Fibroblast of gingiva (primary cell): ENCODE measurements at places on chromosomes 2 and 18.

GRCh38 chr2:143473820-143474219, 344.6 kb downstream of the ARHGAP15 start:
- no peak for DNase-seq

DNA sequence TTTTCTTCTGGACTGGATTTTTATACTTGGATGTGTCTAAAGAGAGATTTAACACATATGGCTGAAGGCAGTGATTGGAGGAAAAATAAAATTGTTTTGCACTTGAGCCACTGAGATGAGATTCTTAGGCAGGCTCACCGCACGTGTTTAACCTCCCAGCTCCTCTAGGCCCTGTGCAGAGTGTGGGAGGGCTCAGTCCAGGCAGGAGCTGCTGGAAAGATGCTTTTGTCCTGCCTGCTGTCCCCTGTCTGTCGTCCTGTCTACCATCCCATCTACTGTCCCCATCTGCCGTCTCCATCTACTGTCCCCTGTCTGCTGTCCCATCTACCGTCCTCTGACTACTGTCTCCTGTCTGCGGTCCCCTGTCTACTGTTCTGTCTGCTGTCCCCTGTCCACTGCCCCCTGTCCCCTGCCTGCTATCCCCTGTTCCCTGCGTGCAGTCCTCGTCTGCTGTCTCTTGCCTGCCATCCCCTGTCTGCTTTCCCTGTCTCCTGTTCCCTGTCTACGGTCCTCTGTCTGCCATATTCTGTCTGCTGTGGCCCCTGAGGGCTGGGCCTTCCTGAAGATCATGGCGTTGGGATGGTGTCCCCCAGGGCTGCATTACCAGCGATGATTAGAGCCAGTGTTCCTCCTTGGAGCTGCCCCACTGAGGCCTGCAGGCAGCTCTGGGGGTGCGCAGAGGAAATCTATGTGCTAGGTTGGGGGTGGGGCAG, 43.7 kb upstream of the HS6ST1 start:
- DNase-seq, result no peak

DNA sequence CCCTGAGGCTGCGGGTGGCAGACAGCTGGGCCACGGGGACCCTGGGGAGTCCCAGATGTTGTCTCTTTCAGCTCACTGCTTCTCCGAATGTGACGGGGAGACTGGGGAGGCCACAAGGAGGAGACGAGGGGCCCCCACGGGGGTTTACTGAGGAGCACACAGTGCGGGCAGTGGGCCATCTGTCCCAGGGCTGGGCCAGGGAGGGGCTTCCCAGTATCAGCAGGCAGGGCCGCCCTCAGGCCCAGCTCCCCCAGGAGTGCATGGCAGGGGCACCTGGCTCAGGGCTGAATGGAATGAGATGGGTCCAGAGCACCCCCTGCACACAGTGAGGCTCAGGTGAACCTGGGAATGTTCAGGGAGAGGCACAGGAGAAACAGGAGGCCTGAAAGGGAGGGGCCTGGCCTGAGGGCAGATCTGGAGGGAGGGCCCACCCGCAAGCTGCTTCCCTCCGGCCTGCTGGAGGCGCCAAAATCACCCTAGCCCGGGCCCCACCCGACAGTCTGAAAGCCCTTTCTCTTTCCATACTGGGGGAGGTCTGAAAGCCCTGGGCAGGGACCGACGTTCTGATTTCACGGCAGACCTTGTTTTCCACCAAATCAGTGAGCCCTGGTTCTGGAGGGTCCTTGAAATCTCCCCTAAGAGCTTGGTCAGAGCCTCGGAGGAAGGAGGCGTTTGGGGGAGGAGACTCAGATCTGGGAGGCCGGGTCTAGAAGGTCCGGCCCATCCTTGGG, 35.5 kb upstream of the PTMA start:
- DNase-seq, result peak; percentile 22

DNA sequence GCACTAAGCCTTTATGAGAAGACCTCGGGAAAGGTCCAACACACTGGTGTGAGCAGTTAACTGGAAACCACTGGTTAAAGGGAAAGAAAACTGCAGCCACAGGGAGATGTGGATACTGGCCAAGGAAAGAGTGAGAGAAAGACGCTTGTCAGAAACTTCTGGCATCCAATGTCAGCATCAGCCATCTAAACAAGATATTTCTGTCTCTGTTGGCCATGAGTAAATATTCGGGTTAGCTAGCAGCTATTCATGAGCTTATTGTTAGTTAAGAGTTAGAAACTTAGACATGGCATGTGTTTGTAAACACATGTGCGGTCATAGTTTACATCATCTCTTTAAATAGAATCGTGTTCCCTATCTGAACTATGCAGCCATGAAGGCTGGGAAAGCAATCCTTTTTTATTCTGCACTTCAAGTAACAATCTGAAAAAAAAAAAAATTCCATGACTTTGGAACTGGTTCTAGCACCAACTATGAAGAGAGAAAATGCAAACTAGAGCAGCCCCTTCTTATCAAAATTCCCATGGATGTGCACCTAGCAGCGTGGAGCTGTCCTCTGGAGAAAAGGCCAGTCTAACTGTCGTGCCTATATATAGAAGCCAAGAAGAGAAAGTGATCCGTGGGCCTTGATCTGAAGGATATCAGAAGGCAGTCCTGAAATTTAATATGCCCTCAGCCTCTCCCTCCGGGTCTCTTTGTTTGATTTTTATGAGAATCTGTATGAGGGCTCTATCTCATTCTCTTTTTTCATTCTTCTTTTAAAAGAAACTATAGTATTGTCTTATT, 84.0 kb upstream of the RFX8 start:
- DNase-seq, result peak; percentile 73

DNA sequence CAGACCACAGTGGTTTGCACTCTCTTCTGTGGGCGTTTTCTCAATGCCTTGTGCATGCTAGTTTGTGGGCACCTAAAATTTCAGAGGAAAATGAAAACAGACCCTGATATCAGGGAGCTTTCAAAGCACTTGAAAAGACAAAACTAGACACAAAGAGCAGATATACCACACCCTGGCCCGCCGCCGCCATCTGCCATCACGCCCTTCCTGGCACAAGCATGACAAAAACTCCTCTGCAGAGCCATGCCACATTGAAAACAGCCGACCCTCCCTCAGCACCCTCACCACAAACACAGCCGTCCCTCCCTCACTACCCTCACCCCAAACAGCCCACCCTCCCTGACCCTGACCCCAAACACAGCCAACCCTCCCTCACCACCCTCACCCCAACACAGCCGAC, 84.8 kb upstream of the RAB6C start:
- DNase-seq, result no peak

DNA sequence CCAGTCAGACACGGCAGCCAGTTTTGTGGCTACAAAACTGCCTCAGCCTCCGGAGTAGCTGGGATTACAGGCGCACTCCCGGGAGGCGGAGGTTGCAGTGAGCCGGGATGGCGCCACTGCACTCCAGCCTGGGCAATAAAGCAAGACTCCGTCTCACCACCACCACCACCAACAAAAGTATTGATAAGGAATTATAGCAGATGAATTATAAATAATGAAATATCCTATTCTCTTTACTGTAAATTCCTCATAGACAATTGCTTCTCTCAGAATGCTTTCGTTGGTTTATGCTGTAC, 1.4 kb upstream of the FAM161A start:
- no peak for DNase-seq

DNA sequence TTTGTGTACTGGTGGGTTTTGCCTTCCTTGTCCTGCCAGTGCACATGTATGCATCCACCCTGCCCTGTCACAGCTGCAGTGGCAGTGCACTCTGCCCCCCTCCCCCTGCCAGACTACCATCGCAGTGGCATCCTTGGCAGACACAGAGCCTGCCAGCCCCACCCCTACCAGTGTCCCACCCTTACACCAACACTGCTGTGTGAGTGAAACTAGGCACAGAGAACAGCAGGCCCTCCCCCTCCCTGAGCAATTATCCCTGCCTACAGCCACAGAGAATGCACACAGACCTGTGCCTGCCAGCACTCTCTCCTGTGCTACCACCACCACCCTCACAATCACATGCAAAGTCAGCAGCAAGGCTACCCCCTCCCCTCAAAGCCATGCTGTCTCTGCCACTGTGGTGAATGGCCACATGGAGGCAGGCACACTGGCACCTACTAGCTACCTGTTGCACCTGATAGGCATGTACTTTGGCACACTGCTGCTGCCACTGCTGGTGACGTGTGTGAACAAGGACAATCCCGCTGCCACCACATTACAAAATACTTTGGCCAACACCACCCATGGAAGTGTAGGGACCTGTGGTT, 239.8 kb downstream of the CALCRL start:
- no peak for DNase-seq

DNA sequence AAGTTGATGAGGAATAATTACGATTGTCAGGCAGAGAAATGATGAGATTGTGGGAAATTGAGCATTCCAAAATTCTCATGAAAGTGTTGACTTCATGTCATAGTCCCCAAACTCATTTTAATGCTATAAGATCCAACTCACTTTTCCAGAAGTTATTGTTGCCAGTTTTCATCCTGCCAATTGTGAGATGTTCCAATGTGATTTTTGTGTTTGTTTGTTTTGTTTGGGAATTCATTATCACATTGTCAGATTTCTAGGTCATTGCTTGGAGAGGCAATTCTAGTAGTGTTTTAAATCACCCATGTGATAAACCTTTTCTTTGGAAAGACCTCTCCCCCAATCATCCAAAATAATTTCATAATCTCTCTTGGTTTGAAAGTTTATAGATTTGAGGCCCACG, 86.0 kb upstream of the ACVR2A start:
- no peak for DNase-seq

DNA sequence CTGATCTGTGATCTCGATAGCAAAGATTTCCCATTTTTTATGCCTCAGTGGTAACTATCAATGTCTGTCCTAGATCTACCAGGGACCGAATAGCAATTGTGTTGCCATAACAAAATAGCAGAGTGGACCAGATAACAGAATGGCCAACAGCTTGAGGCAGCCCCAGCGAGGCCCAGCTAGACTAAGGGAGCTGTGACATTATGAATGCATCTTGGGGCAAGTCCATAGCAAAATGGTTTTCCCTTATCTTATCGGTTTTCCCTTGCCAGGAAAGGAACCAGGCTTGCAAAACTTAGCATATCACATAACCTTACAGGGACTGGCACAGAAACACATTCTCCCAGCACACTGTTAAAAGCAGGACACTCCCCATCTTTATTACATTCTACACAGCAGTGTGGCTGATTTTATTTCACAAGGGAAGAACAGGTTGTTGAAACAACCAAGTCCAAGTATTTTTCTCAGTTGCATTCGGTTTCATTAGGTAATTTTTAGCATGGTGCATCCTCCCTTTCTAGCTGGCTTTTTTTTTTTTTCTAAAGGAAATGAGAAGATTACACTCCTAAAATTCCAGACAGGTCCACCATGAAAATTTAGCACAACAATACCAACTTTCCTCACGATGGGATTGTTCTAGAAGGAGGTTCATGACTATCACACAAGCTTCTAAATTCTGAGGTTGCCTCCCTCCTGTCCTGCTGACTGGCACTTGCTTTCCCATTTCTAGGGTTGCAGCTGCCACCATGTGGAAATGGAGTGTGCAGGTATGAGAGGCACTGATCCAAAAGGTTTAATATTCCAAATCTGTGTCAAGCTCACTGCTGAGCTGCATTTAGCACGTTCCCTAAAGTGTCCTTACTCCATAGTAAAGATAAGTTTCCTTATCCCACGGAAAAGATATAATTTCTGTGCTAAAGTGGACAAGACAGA, 97.0 kb upstream of the SLC35G4 start:
- peak; percentile 21 for DNase-seq

DNA sequence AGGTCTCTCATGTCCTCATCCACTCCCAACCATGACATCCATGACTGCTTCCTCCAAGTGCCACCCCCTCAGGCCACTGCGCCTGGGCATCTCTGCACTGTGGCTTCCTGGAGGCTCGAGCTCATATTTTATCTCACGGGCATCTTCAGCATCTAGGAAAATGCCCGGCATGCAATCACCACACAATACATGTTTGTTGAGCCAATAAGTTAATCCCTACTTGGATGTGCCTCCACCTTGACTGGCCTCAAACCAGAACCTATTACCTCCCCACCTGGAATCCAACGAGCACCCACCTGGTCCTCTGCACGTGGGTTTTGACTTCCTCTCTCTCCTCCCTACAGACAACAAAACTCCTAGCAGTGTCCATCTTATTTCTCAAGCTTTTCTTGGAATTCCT, 198.9 kb upstream of the REV1 start:
- DNase-seq, result no peak

GRCh38 chr18:8928847-8929780, 173.4 kb upstream of the NDUFV2 start:
- DNase-seq, result peak; percentile 40

GRCh38 chr2:44768438-44769236, 172.9 kb upstream of the SIX3 start:
- DNase-seq, result no peak

DNA sequence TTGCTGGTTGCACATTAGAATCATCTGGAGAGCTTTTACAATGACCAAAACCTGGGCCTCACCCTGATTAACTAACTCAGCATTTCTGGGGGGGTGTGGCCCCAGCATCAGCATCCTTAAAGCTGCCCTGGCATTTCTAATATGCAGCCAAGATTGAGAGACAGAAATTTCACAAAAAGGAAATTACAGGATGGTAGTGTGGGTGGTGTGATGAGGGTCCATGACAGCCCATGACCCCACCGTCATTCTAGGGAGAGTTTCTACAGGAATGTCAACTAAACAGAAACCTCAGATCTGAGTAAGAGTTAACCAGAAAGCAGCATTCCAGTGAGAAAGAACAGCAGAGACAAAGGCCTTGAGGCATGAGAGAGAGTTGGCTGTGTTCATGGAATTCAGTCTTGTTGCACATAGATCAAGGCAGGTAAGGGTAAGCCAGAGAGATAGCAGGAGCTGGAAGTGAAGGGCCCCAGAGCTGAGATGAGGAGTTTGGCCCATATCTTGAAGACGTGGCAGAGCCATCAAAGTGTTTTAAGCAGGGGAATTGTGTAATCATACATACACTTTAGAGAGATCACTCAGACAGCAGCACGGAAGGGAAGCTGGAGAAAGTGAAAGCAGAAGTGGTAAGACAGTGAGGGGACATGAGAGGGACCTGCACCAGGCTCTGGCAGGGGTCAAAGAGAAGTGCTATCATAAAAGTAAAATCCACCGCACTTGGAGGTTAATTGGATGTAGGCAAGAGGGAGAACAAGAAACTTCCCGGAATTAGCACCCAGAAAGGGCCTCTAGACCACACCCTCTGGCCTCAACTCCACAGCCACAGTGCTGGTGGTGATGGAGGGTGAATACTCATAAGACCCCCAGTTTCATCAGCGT, 7.8 kb upstream of the TRABD2A start:
- peak; percentile 66 for DNase-seq

DNA sequence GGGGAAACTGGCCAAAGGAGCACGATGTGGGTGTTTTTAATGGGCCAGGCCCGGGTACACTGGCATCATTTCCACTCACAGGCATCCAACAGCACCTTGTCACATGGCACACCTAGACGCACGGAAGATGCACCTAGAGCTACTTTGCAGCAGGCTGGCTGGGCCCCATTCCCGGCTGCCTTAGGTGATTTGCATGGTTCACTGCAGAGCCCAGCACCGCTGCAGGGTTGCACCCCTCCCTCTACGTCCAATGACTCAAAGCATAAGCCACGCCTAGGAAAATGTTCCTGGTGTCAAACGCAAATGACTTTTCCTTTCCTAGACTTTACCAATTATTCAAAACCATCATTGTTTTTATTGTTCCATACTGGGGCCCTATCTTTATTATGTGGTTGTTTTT, 222.9 kb downstream of the EIPR1 start:
- DNase-seq, result no peak
